ENCODE measurements at places on chromosomes 1 and 21.

DNA sequence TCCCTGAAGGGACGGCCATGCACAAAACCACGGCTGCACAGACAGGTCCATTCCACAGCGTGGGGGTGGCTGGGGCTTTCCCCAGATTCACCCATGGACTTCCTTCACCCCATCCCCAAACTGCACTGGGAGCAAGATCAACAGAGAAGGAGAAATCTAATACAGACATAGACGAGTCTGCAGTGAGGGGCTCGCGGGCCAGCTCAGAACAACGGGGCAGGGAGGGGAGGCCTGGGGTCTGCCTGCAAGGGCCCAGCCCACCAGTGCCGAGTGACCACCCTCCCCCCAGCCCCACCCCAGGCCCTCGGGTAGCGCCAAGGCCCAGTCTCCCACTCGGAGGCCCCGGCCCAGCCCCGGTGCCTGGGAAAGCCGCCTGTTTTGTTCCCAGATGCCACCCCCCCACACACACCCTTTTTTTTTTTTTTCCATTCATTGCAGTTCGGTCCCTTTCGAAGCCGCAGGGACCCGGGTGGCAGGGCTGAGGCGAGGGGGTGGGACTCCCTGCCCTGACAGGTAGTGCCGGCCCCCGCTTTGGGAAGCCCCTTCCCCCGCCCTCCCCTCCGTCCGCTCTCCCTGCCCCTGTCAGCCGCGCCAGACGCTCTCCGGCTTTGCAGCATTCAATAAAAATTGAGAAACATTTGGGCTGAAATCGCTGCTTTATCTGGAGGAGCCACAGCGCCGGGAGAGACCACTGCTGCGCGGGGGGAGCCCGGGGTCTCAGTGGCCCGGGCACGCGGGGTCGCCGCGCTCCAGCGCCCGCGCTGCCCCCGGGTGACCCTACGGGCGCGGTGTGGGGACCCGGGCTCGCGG lies 543 bp upstream of the EPHB2 start:
- DNase-seq: peak; percentile 54

DNA sequence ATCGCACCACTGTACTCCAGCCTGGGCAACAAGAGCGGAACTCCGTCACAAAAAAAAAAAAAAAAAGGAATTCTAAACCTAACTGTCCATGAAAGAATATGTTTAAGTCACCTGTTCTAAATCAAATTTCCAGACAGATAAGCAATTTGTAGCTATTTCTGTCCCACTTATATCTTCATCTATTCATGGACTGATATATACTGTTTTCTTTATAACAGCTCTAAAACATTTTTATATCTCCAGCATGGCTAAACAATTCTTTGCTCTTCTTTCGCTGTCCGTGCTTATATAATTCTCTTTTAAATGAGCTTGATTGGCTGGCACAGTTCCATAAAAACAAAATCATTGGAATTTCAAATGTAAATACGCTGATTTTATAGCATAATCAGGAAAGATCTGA lies 30.5 kb downstream of the BRWD1 start:
- no peak for DNase-seq

- no peak for DNase-seq
Measured at GRCh38 chr1:38775175-38775845, 84.3 kb downstream of the RRAGC start.

DNA sequence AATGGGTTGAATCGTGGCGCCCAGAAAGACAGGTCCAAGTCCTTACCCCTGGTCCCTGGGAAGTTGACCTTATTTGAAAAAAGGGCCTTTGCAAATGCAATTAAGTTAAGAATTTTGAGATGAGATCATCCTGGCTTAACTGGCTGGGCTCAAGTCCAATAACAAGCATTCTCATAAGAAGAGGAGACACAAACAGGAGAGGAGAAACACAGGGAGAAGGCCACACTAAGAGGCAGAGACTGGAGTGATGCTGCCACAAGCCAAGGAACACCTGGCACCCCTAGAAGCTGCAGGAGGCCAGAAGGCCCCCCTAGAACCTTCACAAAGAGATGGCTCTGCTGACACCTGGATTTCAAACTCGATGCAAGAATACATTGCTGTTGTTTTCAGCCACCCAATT lies 44.6 kb downstream of the PDPN start:
- no peak for DNase-seq

DNA sequence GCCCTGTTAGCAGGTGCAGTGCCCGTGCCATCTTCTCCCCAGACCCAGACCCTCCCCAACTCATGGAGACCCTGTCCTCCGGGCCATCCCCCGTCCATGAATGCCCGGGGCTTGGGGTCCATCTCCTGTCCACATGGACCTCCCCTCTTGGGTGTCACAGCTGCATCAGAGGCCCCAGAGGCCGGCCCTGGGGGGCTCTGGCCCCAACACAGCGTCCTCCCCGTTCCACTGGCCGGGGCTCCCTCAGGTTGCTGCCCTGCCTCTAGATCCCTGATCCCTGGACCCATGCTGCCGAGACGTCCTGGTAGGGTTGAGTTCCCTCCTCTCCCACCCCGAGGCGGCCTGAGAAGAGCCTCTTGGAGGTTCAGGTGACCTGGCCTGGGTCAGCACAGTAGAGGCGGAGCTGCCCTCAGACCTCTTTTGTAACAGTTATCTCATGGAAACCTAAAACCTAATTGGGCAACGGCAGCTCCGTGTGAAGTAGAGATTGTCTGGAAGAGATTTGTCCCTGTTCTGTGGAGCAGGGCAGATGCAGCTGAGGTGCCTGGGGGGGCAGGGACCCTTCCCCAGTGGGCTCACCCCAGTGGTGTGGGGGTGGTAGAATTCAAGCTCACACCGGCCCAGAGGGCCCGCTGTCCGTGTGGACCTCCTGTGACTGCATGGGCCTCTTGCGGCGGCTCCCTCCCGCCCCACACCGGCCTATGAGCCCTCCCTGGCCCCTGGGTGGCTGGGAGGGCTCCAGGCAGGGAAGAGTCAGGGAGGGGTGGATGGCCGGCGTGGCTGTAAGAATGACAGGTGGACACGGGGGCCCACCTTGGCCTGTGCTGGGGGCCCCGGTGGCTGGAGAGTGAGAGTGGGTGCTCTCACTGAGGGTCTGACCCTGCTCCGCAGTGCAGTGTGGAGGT lies 56.1 kb downstream of the SKI start:
- DNase-seq: no peak

DNA sequence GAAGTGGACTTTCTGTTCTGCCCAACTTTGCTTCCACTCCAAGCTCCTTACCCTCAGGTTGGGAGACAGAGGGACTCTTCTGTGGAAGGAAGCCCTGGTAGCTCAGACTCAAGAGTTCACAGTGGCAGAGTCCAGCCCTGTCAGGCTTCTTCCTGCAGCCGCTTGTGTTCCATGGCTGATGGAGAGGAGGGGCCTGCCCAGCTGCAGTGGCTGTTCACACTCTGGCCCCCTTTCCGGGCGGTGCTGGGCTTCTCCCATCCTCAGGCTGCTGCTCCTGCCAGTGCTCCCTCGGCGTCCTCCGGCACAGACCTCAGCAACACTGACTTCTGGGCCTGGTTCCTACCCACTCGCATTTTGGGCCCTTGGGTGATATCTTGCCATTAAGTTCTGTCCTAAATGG lies 4.0 kb downstream of the KRTAP10-1 start:
- DNase-seq: no peak

GRCh38 chr1:224058303-224058702 lies 55.6 kb upstream of the FBXO28 start:
- DNase-seq: no peak

DNA sequence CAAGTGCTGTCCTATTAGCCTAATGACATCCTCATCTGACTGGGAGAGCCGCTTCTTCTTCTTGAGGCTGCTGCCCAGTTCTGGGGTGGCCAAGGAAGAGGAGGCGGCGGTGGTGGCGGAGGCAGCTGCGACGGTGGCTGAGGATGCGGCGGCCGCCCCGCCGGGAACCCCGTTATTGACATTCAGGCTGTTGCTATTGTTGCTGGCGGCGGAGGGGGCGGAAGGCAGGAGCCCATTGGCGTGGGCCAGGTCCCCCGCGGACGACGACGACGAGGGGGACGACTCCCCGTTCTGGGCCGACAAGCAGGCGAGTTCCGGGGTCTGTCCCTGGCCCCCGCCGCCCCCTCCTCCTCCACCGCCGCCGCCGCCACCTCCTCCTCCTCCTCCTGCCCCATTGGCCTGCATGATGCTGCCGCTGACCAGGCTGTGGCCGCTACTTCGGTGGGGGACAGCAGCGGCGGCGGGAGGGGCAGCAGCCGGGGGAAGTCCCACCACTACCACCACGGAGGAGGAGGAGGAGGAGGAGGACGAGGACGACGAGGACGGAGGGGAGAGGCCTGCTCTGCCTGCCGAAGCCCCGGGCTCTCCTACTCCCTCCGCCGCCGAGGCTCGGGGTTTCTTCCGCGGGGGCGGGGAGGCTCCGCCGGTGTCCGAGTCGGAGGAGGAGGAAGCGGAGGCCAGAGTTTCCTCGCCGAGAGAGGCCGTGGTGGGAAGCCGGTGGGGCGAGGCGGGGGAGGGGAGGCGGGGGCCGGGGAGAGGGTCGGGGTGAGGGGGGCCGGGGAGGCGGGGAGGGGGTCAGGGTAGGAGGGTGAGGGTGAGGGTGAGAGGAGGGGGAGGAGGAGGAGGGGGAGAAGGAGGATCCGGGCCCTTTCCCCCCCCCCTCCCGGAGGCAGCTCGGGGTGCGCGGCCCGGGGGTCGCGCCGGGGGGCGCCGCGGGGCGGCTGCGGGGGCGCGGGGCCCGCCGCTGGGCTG lies 610 bp downstream of the WDR26 start:
- DNase-seq: peak; percentile 52

DNA sequence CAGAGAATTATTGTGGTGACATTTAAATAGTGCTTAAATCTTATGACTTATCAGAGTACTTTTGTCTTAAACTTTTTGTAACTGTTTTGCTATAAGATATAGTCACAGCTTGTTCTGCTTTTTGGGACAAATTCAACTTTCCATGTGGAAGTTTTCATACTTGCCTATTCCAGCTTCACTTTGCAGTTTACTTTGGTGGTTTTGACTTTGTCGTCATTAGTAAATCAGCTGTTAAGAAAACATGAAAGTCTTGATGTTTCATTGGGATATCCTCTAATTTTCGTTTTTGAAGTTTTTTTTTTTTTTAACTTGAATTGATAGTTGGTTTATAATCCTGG lies 31.3 kb downstream of the SDCCAG8 start:
- no peak for DNase-seq

- no peak for DNase-seq
Measured at GRCh38 chr21:37220433-37220980, 46.6 kb downstream of the VPS26C start.

DNA sequence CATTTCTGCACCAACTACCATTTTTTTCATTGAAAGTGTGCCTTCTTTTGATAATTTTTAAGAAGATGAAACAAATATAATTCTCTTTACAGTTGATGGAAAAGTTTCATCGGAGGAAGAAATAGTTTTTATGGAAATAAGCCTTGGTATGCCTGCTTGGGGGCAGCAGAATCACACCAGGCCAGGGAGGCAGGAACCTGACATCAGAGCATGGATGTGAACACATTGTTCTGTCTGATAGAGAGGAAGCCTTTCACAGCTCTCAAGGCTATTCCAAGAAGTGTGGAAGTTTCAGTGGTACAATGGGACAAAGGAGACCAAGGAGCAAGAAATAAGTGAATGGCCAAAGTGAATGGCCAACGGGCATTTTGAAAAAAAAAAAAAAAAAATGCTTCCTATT lies 162.2 kb upstream of the KCNK2 start:
- DNase-seq: no peak

DNA sequence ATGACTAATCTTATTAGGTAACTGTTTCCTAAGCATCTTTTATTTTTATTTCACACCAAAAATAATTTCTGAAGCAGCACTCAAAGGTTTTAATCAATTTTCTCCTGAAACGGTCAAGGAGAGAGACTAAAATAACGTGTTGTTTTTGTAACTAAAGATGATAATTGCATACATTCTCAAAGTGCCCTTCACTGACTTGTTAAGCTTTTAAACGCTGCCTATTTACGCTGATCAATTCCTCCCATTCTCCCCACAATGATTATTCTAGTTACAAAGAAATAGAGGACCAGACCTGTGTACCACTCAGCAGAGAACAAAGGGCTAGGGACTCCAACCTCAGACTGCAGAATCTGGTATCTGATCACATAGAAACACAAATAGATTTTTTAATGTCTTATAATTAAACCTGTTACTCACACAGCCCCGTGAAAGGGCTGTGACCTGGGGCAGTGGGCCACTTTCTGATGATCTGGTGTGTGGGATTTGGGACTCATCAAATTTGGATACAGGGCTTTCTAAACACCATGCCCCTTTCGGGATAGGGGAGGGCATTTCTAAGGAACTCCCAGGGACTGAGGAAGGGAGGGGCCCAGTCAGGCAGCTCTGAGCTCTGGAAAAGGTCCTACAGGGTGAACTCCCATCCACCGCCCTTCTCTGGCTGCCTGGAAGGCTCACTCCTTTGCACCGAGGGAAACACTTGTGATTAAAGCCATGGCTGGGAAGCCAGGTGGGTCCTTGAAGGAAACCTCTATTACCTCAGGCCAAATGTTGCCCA lies 65.2 kb downstream of the BCAR3 start:
- DNase-seq: no peak

- DNase-seq: no peak
Measured at GRCh38 chr21:31780944-31781343, 49.0 kb upstream of the SCAF4 start.

DNA sequence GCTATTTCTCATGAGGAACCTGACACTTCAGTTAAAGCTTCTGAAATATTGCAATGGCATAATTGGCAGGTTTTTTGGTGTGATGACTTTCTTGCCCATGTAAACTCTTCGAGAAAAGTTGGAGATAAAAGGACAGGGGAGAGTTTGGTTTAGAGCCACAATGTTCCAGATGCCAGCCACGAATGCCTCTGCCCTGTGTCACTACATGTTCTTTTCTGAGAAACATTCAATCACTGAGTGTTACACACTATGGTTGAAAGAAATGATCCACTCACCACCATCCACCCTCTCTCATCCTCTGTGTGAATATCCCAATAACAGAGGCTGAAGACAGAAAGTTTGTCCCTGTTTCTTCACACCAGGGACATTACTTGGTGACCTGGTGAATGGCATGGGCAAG lies 66.4 kb downstream of the TNFSF4 start:
- no peak for DNase-seq

DNA sequence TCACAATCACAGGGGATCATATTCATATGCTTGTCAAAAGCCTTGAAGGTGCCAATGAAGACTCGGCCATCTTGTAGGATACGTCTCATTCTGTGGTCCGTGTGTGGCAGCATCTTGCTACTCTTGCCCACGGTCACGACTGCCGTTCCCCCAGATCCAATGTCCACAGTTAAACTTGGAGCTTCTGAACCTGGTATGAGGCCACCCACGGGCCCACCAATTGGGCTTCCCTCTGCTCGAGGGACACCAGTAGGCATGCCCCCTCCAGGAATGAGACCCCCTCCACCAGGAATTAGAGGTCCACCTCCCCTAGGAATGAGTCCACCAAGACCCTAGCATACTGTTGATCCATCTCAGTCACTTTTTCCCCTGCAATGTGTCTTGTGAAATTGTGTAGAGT lies 39.6 kb downstream of the MORN1 start:
- no peak for DNase-seq

DNA sequence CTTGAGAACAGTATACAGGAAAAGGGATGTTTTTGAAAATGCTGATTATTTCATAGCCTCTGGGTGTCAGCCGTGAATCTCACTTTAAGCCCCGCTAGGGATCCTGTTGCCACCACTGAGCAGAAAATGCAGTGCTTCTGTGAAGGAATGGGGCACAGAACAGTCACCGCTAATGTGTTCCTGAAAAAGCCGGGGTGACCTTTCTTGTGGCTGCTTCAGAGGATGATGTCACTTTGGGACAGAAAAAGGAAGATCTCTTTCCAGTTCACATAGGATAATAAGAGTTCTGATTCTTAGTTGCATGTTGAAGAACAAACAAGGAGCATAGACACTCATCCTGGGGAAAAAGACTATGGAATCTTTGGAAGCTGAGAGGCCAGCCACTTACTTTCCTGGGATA lies 349.6 kb downstream of the DISC1 start:
- no peak for DNase-seq

Measured in activated T-cell treated with anti-CD3 and anti-CD28 coated beads, Interleukin-2, amount 50 U/mL, for 48 hours (primary cell).